ENCODE measurements at places on chromosomes 5 and 9. TPM values are rescaled to one million over a fixed set of nuclear protein-coding genes. Genes with fewer than 3 reads are reported as not detected.

DNA sequence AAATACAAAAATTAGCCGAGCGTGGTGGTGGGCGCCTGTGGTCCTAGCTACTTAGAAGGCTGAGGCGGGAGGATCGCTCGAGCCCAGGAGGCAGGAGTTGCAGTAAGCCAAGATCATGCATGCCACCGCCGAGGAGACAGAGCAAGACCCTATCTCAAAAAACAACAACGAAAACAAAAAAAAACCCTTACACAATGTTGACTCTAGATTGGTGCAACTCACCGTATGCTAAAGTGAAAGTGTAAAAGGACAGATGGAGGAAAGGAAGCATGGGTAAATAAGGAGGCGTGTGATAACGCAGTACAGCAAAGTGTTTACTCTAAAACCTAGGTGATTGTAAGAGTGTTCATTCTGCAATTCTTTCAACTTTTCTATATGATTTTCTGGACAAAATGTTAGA is 15.9 kb upstream of the RUFY1 start:
- no peak for DNase-seq

DNA sequence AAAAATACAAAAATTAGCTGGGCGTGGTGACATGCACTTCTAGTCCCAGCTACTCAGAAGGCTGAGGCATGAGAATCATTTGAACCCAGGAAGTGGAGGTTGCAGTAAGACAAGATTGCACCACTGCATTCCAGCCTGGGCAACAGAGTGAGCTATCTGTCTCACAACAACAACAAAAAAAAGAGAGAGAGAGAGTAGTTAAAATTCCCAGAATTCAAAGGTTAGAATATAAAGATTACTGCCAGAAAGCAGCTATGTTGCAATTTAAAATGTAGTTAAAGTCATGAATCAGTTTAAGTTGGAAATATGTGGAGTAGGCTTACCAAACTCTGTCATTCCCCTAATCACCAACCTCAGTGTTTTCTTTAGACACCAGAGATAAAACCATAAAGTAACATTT is 58.7 kb upstream of the SUSD1 start:
- DNase-seq = no peak

Gene PTPRD
- 1.3 TPM for total RNA-seq

Gene SLIT3
- 7.4 TPM for total RNA-seq

GRCh38 chr5:75363726-75364495 is 26.9 kb downstream of the HMGCR start:
- DNase-seq = no peak

Gene ANKRD18B
- 0.93 TPM for total RNA-seq

- DNase-seq = no peak
Measured at GRCh38 chr5:59285300-59286016, 608.1 kb downstream of the PDE4D start.

Gene DRD1
- total RNA-seq = not detected

DNA sequence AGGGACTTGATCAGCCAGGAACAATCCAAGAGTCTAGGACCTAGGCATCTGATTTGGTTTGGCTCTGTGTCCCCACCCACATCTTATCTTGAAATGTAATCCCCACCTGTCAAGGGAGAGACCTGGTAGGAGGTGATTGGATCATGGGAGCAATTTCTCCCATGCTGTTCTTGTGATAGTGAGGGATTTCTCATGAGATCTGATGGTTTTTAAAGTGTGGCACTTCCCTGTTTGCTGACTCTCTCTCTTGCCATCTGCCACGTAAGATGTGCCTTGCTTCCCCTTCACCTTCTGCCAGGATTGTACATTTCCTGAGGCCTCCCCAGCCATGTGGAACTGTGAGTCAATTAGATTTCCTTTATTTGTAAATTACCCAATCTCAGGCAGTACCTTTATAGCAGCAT is 201.7 kb upstream of the ACTBL2 start:
- no peak for DNase-seq

- DNase-seq = no peak
Measured at GRCh38 chr5:76175821-76176403, 92.7 kb downstream of the SV2C start.

- no peak for DNase-seq
Measured at GRCh38 chr5:122907276-122907675, 61.9 kb downstream of the SNX24 start.

Gene FOXD4L3
- total RNA-seq = not detected

DNA sequence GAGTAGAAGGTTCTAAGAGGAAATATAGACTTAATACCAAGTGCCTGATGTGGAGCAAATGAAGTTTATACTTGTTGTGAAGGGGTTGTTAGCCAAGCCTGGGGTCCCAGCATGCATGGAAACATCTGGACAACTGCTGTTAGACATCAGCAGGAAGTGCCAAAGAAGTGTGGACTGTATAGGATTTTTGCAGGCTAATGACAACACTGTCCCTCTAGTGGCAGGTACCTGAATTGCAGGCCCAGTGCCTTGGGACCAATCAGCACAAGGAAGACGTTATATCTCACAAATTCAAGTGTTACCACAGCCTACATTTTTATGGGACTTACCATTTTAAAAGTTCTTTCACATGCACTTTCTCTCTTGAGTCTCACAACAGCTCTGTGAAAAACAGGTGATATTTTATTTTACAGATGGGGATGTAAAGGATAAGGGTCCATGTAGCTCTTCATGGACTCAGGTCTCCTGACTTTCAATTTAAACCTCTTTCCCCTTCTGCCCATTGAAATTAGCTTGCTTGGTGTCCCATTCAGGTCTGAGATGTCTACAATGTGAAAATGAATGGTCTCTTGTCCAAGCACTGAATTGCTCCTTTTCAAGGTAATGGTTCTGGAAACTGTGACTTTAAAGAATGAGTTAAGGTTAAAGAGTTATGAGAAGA is 89.0 kb upstream of the MAP1B start:
- peak; percentile 34 for DNase-seq

DNA sequence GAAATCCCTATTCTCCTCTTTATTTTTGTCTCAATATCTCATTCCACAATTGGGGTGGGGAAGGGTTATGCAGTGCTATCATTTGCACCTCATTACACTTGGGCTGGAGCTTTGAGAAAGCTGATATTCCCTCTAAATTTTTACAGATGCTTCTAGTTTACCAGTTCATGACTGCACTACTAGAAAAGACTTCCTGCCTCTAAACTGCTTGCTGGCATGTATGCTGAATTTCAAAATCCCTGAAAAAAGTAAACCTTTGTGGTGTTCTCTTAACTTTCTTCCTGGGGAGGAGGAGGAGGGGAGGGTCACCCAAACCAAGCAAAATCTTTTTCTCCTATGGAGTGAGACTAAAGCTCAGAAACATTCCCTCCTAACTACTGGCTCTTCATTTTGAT is 45.1 kb downstream of the BNC2 start:
- DNase-seq = no peak

- no peak for DNase-seq
Measured at GRCh38 chr5:91206103-91206502, 177.0 kb downstream of the ARRDC3 start.

DNA sequence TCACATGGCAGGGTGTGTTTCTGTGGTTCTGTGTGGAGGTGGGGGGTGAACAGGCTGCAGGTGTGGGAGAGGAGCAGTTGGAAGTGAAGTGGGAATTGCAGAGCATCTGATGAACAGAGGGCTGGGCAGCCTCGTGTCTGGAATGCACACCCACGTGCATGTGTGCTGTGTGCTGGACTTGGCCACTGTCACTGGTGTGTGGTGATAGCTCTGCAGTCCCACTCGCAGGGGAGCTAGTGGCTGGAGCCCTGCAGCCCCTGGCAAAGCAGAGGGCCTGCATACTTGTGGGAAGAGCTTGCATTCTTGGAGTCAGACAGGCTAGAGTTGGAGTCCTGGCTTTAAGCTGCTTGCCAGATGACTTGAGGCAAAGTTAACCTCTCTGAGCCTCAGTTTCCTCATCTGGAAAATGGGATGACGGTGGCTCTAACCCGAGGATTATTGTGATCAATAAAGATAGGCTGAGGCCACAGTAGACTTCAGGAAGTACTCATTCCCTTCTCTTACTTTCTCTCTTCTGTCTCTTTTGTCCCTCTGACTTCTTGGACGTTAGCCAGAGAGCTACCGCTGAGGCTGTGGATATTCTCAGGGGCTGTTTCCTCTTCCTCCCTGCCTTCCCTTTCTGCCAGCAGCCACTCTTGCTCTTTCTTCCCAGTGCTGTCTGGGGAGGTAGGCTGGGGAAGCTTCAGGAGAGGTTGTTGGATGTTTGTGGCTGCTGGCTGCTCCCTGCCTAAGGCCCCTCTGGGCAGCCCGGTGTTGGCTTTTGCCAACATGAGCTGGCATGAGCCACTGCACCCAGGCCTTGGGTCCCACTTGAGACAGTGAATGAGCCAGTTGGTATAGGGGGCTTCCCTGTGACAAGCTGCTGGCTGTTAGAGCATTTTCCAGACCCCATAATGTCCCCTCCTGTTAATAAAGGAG is 18.3 kb downstream of the PSAT1 start:
- DNase-seq = no peak

Gene ADAMTS6
- total RNA-seq = 27.2 TPM

Gene SPATA31E1
- total RNA-seq = not detected

DNA sequence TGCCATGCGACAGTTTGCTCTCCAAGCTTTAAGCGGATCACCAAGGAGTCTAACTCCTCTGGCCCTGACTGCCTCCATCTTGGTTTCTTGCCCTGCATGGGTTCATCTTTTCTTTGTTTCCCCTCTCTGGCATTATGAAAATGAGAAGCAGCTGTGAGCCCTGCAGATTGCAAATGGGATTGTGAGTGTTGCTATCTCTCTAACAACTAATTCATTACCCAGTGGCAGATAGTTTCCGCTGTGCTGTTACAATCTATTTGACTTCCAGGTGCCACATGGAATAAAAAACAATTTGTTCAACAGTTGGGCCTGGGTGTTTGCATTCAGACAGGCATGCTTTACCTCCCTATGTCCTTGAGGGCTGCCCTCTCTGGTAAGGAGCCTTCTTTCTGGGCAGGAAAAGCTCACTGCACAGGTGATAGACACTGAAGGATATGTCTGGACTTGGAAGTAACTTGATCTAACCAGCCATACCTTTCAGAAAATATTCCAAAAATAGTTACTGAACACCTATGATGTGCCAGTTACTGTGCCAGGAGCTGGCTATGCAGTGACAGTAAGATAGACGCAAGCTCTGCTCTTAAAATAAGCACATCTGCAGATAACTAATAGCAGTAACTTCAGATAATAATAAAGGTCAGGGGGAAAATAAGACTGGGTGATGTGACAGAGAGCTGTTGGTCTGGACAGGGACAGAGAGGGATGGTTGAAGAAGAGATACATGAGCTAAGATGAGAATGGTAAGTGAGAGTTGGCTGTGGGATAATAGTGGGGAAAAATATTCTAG is 40.1 kb downstream of the GRIA1 start:
- DNase-seq = no peak

GRCh38 chr5:177483994-177484901 is 10.8 kb upstream of the DBN1 start:
- no peak for DNase-seq
